Pulmonary artery endothelial cell (primary cell): ENCODE measurements at places on chromosomes 2 and 18. TPM values are rescaled to one million over a fixed set of nuclear protein-coding genes. Genes with fewer than 3 reads are reported as not detected.

DNA sequence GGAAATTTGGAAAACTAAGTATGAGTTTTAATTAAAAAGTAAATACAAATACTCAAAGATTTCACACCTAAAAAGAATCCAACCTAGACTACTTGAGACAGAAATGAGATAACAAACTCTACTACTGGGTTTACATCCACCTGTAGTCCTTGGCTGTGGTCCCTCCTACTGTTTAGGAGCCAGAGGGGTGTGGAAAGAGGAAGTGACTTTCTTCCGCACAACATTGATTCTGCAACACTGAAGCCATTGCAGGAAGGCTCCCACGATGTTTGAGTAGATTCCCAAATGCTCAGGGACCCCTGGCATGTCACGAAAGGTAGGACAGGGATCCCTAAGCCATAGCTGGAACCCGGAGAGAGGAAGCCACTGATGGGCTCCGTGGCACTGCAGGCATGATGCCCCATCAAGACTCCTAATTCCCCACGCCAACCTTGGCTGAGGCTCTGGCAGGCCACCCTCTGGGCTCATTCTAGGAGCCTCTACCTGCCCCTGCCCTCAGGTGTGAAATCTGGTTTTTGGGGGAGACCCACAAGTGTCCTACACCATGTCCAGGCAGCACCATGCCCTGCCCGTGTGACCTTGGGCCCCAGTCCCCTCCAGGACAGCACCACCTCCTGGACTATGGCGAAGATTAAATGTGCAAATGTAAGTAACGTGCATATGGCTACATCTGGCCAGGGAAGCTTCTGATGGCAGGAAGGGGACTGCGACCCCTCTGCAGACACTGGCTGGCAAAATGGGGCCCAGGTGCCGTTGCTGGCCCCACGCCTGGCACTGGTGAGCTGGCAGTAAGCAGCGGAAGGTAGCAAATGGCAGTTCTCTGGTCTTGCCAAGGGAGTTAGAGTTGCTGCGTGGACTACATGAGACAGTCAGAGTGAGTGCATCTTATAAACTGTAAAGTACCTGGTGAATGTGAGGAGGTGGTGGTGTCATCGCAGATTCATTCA lies 38.2 kb upstream of the MAL start:
- DNase-seq: no peak

- no peak for DNase-seq
Observed at GRCh38 chr2:174686430-174686829, 77.8 kb downstream of the CHRNA1 start.

GRCh38 chr2:73091164-73091563 lies 19.7 kb upstream of the SFXN5 start:
- no peak for DNase-seq

DNA sequence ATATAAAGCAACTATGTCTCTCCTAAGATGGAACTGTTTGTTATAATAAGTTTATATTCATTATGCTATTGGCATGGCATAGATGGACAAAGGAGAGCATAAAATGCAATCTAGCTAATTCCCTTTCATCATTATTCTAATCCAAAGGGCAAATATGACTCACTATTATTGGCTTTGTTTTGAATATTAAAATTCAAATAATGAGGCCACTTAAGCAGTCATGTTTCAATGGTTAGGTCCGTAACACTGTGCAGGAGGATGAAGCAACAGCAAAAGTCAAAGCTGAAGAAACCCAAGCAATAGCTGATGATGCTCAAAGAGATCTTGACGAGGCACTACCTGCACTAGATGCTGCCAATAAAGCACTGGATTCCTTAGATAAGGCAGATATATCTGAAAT lies 177.1 kb downstream of the TRABD2A start:
- no peak for DNase-seq

DNA sequence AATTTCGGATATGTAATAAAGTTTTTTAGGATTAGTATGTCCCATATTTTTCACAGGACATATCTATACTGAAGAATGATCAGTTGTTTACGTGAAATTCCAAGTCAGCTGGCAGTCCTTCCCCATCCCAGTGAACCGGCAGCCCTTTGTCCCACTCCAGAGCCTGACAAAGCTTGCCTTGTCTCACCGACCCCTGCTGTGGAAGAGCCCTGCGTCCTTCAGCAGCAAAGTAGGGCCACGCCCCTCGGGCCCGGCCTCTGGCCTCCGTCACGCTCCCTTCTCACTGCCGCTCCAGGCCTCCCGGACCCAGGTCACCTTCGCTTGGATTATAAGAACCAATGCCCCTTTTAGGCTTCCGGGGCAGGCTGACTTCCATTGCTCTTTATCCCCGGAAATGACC lies 89.8 kb upstream of the TGIF1 start:
- DNase-seq: no peak

DNA sequence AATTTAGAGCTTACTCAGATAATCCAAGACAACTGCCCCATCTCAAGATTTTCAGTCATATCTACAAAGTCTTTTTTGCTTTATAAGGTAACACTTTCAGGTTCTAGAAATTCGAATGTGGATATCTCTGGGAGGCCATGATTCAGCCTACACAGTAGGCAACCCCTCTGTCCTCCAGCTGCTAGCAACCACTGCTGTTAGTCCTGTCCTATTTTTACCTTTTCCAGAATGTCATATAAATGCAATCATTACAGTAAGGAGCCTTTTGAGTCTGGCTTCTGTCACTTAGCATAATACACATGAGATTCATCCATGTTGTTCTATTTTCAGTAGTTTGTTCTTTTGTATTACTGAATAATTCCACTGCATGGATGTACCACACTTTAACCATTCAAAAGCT lies 28.5 kb upstream of the MARCHF7 start:
- no peak for DNase-seq

DNA sequence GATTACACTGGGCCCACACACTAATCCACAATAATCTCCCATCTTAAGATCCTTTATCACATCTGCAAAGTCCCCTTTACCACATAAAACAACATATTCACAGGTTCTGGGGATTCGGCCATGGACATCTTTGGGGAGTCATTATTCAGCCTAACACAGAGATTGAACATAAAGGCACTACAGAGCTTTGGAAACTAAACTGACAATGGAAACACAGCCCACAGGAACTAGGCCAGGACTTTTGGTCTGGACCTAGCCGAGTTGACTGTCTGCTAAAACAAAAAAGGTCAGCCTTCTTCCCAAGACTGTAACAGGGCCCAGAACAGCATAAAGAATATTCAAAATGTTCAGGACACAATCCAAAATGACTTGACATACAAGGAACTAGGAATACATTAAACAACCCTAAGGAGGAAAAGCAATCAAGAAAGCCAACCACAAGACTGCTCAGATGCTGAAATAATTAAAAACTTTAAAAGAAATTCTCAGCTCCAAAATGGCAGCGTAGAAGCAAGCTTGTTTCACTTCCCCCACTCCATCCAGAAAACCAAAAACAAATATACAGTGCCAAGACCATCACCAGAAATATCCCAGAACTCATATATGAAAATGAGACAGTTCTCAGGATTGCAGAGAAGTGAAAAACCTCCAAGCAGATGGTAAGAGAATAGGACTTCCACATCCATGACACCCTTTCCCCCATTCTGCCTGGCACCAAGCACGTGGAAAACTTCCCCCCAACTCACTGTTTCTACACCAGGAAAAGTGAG lies 207.8 kb downstream of the ATAD2B start:
- no peak for DNase-seq

DNA sequence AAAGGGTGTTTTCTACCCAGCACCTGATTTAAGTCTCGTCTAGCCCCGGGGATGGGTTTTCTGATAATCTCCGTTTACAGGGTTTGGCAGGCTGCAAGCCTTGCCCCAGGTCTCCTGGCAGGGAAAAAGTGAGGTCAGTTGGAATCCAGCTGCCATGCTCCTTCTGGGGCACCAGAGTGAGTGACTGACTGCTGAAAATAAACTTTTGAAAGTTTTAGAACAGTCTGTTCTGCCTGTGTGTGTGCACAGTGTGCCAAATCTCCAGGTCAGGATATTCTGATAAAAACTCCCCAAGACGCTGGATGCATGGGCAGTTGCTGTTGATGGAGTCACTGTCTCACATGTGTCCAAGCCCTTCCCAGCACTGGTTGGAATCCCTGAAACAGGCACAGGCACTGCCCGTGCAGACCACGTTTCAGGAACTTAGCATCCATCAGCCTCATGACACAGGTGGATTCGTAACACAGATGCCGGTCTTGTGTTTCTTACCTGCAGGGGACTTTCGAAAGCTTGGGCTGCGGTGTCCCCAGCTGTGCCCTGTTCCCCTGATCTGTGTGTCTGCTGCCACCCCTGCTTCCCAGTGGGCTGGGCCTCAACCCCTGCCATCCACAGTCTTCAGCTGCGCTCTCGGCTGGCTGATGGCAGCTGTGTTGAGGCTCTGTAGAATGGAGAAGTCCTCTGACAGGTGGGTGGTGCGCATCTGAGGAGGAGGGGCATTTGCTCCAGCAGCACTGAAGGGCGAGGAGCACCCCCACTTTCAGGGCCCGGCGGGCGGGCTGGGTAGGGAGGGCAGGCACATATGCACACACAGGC lies 65.0 kb downstream of the SH3RF3 start:
- DNase-seq: no peak

GRCh38 chr2:241366678-241367077 lies 10.6 kb downstream of the FARP2 start:
- no peak for DNase-seq

CARF gene
- total RNA-seq: 1.8 and 2.4 TPM in 2 replicates
